Left hindlimb (tissue), 1 donor: ENCODE measurements at places on chromosomes 7 and 10.

GRCh38 chr7:147033641-147034040, 917.0 kb downstream of the CNTNAP2 start:
- no peak for DNase-seq

DNA sequence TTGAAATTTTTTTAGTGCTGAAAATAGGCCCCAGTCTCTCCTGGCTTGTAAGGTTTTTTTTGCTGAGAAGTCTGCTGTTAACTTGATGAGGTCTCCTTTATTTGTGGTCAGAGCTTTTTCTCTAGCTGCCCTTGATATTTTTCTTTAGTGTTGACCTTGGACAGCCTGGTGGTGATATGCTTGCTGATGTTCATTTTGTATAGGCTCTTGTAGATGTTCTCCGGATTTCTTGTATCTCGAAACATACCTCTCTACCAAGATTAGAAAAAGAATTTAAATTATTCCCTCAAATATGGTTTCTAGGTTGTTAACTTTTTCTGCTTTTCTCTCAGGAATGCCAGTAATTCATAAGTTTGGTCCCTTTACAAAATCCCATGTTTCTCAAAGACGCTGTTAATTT, 102.3 kb downstream of the TWIST1 start:
- DNase-seq = no peak

DNA sequence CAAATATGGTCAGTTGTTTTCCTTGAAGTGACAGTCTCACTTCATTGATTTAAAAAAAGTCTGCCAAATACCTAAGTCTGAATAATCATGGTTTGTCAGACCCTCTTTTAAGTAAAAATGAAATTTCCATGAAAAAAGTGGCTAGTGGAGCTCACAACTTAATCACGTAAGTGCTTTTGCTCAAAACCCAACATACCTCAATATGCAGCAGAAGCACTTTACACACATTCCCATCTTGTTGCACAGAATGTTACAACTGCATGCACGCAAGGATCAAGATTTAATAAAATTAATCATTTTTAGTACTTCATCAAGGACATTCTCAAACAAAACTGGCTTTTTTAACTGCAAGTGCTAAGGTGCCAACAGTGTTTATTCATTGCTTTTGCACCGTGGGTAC, 21.6 kb downstream of the EZH2 start:
- DNase-seq = no peak

GRCh38 chr10:14356921-14357320, 26.2 kb upstream of the FRMD4A start:
- DNase-seq = no peak

DNA sequence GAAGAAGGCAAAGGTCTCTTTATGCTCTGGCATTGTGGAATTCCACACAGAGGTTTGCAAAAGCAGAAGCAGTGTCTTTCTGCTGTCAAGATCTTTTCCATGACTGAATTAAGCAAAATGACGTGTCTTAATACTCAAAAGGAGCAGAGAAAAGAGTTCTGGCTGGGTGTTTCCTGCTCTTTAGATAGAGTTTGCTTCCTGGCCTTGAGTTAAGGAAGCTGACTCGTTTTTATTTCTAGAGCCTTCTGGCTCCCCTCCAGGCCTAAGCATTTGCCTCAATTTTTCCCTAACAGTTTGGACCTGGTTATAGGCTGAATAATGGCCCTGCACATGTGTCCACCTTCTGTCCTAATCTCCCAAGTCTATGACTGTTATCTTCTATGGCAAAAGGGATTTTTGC, 21.6 kb downstream of the TAS2R41 start:
- no peak for DNase-seq

- DNase-seq = no peak
These were observed 32.1 kb downstream of the EN2 start for GRCh38 chr7:155489862-155490696.
